ENCODE measurements at places on chromosomes 7 and 10.

- DNase-seq = no peak
These were observed 97.0 kb downstream of the NPSR1 start for GRCh38 chr7:34755008-34755407.

GRCh38 chr7:117302396-117302795 lies 20.5 kb downstream of the WNT2 start:
- DNase-seq = no peak

- DNase-seq = no peak
These were observed 419.9 kb downstream of the NRG3 start for GRCh38 chr10:82294874-82295378.

- no peak for DNase-seq
These were observed 41.2 kb downstream of the ADARB2 start for GRCh38 chr10:1696106-1696505.

GRCh38 chr10:99920901-99921300 lies 88.8 kb downstream of the DNMBP start:
- no peak for DNase-seq

GRCh38 chr7:137305901-137306621 lies 37.5 kb downstream of the PTN start:
- no peak for DNase-seq

DNA sequence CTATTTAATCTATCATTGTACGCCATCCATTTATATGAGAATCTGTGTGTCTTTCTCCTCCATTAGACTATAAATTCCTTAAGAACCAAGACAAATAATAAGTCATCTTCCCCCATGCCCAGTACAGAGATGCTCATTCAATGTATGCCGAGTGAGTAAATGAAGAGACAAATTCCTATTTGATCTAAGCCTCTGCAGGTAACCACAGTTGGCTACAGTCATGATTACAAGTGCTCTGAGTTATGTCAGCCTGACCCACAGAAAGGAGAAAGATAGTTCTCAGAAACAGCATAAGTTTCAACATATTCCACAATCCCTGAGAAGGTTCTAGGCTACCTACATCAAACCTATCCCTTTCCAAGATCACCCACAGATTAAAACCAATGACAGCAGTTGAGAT lies 46.1 kb downstream of the MPP7 start:
- no peak for DNase-seq

DNA sequence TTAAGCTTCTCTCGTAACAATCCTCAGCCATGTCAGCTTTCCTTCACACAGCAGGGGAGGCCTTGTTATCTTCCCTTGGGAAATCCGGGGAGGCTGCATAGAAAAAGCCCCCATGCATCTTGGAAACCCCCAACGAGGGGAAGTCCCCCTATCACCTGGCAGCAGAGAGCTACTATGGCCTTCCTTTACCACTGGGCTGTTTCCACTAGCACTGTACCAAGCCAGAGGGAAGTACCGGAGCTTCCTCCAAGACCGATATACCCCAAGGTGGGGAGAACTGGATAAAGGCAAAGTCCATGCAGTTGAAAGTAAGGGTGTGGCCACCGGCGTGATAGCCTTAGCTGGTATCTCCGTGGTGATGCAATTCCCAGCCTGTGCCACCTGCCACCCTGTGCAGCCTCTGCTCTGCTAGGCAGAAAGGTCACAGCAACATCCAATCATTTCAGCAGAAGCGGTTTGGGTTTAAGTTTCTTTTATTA lies 4.4 kb upstream of the CLIP2 start:
- no peak for DNase-seq

DNA sequence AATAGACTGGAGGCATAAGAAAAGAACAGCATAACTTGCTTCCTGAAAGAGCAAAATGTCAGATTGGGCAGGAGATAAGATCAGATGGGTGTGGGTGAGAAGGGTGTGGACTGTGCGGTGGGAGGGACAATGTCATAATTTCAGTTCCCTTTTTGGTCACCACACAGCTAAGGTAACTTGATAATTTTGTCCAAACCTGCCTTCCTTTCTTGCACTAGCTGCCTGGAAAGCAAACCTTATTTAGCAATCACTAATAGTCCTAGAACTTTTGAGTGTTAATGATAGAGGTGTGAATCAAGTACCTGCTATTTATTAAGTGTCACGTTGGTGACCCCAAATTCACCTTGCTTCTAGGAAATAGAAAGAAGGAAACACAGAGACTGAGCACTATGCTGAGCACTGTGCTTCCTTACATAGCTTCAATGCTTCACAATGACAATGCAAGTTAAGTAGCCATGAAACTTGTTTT lies 72.4 kb upstream of the SP4 start:
- no peak for DNase-seq

DNA sequence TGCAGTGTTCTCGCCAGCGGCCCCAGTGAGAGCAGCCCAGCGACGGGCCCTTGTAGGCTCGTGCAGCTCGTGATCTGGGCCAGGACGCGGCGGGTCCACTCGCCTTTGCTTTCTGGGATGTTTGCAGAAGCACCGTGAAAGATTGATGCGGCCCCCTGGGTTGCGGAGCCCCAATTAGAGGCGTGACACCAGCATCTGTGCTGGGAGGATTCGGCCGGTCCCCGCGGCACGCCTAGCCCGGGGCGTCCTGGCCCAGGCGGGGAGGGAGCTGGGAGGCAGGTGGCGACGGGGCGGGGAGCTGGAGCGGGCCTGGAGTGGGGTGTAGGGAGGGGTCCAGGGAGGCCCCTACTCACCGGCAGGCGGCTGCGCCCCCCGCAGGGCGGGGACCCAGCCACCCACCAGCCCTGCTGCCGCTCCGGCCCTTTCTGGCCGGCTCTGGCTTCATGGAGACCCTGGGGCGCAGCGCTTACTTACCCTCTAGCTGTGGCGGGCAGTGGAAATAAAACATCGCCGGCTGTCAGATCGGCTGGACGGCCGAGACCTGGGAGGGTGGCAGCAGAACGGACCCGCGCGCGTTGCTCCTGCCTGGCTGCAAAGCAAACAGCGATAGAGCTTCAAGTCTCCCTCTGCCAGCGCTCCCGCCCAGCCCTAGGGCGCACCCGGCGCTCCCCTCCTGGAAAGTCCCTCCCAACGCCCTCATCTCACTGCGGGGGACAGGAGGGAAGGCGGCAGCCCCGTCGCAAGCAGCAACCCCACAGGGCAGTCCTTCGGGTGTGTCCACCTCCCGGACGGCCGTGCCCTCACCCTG lies 752 bp downstream of the DRGX start:
- DNase-seq = no peak

- no peak for DNase-seq
These were observed 70.2 kb upstream of the TMEM140 start for GRCh38 chr7:135077642-135078041.

DNA sequence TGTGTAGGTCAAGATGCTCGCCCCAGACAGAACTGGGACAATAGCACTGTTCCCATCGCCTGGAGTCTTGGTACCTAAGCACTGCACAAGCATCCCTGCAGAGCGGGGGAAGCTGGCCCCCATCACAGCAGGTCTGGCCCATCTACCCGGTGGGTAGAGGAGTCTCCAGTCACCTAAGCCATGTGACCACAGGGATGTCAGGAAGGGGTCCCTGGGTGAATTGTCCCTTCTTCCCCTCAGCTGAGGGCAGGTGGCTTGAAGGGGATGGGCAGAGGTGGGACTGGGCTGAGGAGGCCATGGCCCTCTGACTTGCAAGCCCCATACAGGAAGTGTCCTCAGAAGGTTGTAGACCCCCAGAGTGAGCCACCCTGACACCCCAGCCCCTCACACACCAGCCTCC lies 39.7 kb downstream of the FRMPD2 start:
- DNase-seq = no peak

DNA sequence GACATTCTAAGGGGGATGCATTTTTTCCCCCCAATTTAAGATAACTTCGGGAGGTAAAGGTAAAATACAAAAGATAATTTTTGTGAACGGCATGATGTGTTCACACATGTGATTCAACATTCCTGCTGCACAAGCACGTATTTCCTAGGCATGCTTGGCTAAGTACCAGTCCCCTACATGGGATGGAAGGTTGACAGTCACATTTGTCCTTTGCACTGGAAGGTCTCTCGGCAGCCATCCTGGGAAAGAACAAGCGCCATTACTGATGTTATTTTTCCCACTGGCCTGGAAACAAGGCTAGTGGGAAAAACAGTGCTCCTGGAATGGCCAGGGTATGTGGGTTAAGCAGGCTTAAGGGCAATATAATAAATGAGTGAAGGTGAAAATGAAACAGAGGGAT lies 276.2 kb upstream of the AOAH start:
- DNase-seq = no peak

DNA sequence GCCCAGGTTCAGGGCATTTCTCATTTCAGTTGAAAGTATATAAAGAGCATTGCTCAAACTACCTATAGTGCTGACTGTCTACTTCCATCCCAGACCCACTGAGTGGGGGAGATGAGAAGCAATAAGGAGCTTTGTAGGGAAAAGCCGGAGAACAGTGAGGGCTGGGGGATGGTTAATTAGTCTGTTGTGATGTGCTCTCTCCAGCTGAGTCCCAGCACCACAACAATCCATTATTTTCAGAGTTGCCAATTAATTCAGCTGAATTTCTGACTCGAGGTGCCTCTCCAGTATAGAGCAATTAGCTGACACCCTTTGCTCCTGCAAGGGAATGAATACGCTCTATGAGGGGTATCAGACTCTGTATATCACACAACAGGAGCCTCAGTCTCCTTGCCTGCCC lies 1118.6 kb downstream of the SORCS3 start:
- no peak for DNase-seq

GRCh38 chr7:30984359-30985107 lies 20.8 kb downstream of the GHRHR start:
- DNase-seq = no peak

DNA sequence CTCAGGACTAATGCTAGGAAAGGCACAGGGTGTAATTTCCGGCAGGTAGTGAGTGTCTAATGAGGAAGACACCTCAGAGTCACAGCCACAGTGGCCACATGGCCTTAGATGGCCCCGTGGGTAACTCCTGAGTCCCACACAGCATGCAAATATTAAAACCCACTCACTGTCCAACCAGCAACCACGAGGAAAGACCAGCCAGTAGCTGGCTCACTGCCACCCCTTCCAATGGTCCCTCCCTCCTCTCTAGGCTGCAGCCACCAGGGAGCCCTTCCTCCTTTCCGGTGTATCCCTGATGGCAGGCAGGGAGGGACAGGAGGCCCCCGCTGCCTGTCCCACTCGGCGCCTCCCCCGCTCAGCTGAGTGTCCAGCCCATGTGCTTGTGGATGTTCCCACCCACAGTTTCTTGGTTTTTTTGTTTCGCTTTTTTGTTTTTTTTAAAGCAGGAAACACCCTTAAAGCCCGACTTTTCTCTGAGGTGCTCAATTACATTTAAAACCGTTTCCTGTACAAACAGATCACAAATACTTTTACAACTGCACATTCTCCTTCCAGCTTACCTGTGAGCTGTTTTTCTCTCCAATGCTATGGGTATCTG lies 9.2 kb downstream of the BNIP3 start:
- DNase-seq = no peak

DNA sequence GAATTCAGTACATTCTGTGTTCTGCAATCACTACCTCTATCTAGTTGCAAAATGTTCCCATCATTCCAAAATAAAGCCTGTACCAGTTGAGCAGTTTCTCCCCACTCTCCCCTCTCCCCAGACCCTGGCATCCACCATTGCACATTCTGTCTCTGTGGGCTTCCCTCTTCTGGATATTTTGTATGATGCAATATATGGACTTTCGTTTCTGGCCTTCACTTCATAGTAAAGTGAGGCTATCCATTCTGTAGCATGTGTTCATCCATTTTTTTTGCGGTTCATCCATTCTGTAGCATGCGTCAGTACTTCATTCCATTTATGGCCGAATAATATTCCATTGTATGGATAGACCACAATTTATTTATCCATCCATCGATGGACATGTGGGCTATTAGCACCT lies 9.5 kb upstream of the CYP3A4 start:
- DNase-seq = no peak

DNA sequence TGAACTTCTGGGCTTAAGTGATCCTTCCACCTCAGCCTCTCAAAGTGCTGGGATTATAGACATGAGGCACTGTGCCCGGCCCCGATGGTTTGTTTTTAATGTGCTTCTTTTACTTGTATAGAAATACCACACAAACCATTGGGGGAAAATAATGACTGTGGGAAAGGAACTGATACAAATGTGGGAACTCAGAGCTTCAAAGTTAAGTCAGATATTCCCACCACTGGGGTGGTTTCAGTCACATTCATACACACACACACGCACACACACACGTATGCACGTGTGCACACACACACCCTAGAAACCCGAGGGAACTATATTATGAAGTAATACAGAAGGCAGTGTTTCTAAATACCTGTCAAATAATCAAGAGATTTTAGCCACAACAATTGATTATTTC lies 17.0 kb downstream of the CPA4 start:
- DNase-seq = no peak

DNA sequence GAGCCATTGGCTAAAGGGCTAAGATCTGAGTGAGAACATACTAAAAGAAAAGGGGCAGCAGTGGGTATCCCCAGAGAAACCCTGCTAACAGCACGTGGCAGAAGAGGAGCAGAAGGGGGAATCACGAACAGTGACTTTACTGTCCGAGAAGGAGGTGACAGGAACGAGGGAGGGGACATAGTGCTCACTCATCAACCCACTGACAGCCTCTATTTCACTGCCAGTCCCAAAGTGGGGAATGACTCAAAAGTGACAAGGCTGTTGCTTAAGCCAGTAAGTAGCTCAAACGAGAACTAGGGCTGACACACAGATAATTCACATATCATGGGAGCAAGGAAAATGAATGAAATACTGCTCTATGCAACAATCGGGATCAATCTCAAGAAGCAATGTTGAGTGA lies 92.7 kb downstream of the RSU1 start:
- no peak for DNase-seq

- DNase-seq = no peak
These were observed 538.9 kb upstream of the IGFBP3 start for GRCh38 chr7:46459942-46460341.

GRCh38 chr7:116888895-116889294 lies 26.5 kb downstream of the CAPZA2 start:
- DNase-seq = no peak

- no peak for DNase-seq
These were observed 1.6 kb downstream of the CYP2W1 start for GRCh38 chr7:984361-985126.

- no peak for DNase-seq
These were observed 104.2 kb upstream of the ACBD5 start for GRCh38 chr10:27344568-27345454.

DNA sequence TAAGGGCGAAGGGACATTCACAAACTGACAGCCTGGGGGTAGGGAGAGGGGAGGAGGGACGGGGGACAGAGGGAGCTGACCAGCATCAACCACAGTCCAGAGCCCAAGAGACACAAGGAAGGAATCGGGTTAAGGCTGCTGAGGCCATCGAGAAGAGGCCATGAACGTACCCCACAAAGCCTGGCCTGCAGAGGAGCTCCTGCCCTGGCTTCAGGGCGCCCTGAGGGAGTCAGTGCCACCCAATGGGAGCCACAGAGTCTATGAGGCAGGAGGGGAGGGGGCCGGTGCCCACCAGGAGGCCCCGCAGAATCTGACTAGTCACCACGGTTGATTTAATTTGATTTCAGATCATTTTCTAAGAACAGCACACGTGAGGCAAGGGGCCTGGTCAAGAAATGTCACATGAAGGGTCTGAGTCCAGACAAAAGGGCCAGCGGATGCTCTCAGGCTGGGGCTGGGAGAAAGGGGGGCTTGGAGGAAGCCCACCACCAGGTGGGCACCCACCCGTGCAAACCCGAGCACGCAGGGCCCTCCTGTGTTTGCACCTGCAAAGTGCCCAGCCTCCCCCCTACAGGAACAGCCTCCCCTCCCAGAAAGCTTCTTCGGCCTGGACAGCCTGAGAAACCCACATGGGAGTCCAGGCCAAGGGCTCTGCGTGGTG lies 40.4 kb downstream of the CAMK2B start:
- no peak for DNase-seq

Measured in stimulated activated CD4-positive, alpha-beta T cell treated with anti-CD3 and anti-CD28 coated beads, Interleukin-1b, Interleukin-23, amount 100 ng/mL, for 1 hour (primary cell).